ENCODE measurements at places on chromosomes 2 and 18.

GRCh38 chr18:22879293-22879692 is 53.8 kb upstream of the RBBP8 start:
- H3K27ac ChIP-seq = no peak overlapping the region
- H3K4me1 ChIP-seq = peaks cover 9% of the 10 kb centered on the region

DNA sequence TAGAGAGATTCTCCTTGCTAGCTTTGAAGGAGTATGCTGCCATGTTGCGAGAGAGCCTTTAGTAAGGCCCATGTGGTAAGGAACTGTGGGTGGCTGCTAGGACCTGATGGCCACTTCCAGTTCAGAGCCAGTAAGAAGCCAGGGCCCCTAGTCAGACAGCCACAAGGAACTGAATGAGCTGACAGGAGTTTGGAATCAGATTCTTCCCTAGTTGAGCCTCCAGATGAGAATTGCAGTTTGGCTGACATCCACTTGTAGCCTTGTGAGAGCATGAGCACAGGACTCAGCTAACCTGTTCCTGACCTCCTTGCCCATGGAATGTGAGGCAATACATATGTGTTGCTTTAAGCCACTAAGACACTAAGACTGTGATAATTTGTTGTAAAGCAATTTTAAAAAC is 1.2 kb upstream of the WDR7 start:
- H3K4me1 ChIP-seq = peaks cover 23% of the 10 kb centered on the region
- no peak overlapping the region for H3K4me3 ChIP-seq
- H3K27ac ChIP-seq = no peak overlapping the region
- no peak for DNase-seq

DNA sequence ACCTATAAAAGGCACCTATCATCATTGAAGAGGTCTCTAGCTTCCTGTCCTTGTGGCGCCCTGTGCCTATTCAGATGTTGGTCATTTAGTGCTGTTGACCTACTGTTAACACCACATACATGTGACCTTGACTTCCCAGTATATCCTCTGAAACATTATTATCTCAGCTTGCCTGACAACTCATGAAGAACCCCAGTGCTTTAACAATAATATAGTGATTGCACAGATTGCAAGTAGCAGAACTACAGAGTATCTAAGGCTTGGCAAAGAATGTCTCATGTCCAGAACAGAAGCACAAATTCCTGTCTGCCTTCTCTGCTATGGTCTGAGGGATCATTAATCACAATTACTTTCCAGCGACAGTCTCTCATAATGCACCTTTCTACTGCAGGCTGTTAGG is 165.3 kb downstream of the LCLAT1 start:
- no peak for DNase-seq
- no peak overlapping the region for H3K27ac ChIP-seq
- no peaks in the 10 kb centered on the region for H3K27me3 ChIP-seq
- no peak overlapping the region for H3K4me3 ChIP-seq

- no peaks in the 10 kb centered on the region for H3K36me3 ChIP-seq
- no peak overlapping the region for H3K4me3 ChIP-seq
- H3K4me1 ChIP-seq = no peaks in the 10 kb centered on the region
- peaks cover 3% of the 10 kb centered on the region for H3K27me3 ChIP-seq
These were observed 221.6 kb downstream of the GPD2 start for GRCh38 chr2:156657809-156658208.

GRCh38 chr2:135546436-135546835 is 15.2 kb downstream of the R3HDM1 start:
- H3K4me1 ChIP-seq = peaks cover 4% of the 10 kb centered on the region
- H3K36me3 ChIP-seq = peaks cover 61% of the 10 kb centered on the region
- no peaks in the 10 kb centered on the region for H3K27me3 ChIP-seq
- no peak overlapping the region for H3K27ac ChIP-seq

GRCh38 chr2:75310876-75311275 is 111.6 kb upstream of the TACR1 start:
- H3K4me1 ChIP-seq = no peaks in the 10 kb centered on the region
- H3K27ac ChIP-seq = no peak overlapping the region
- no peak overlapping the region for H3K4me3 ChIP-seq
- no peak for DNase-seq
- no peaks in the 10 kb centered on the region for H3K36me3 ChIP-seq

- no peak overlapping the region for H3K4me3 ChIP-seq
- H3K27me3 ChIP-seq = peaks cover 9% of the 10 kb centered on the region
- no peak for DNase-seq
- H3K27ac ChIP-seq = no peak overlapping the region
- peaks cover 13% of the 10 kb centered on the region for H3K4me1 ChIP-seq
These were observed 424.8 kb upstream of the ZEB2 start for GRCh38 chr2:144944546-144945220.

DNA sequence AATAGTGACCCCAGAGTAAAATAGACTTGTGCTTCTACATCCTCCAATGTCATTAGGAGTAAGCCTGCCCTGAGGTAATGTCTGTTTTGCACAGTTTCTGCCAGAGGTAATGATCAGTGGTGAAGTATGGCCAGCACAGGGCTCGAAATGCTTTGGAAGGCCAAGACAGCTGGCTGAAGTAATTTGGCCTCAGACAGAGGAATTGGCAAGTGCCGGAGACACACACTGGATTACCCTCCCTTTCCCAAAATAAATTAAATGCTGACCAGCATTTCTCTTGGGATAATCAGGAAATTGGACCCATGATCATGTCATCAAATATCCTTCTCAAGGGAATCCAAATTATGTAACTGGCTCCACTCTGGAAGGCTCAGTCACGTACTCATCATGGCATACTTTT is 379.0 kb upstream of the CHST9 start:
- H3K4me1 ChIP-seq = peaks cover 42% of the 10 kb centered on the region
- no peak for DNase-seq
- H3K4me3 ChIP-seq = no peak overlapping the region

GRCh38 chr18:78497641-78498040 is 482.0 kb upstream of the SALL3 start:
- peaks cover 7% of the 10 kb centered on the region for H3K4me1 ChIP-seq
- DNase-seq = no peak
- H3K4me3 ChIP-seq = no peak overlapping the region
- H3K27me3 ChIP-seq = peaks cover 4% of the 10 kb centered on the region
- H3K27ac ChIP-seq = peak overlapping the region; percentile 68

DNA sequence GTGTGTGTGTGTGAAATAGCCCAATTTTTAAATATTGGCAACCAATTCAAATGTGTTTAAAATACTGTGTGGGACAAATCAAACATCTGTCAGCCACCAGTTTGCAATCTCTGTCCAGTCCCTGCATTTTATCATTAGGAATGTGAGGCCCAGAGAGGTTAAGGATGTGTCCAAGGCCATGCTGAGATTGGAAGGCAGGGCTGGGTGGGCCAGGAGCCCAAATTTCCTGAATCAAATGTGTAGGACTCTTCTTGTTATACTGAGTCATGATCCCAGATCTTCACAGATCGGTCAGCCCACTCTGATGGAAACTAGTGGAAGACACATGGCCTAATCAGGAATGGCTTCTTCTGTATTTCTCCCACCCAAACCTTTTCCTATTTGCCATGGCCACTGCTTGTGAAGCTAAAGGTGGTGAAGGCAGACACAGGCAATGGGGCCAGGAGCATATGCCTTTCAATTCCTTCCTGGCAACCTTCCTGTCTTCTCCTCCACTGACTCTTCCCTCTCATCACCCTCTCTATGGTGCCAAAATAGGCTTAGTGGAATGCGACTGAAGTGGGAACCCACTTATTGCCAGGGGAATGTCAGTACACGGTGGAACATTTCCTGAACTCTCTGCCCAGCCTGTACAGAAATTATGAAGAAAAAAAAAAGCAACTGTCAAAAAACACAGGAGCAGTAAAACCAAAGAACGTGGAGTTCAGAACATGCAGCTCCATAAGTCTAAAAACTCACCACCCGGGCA is 35.5 kb downstream of the ZEB2 start:
- DNase-seq = no peak
- H3K4me3 ChIP-seq = no peak overlapping the region
- H3K36me3 ChIP-seq = peaks cover 60% of the 10 kb centered on the region
- H3K27ac ChIP-seq = peak overlapping the region; percentile 95
- peaks cover 72% of the 10 kb centered on the region for H3K4me1 ChIP-seq

- peaks cover 4% of the 10 kb centered on the region for H3K27me3 ChIP-seq
- H3K4me1 ChIP-seq = peaks cover 67% of the 10 kb centered on the region
- no peak overlapping the region for H3K27ac ChIP-seq
- DNase-seq = peak; percentile 37
These were observed 75.3 kb downstream of the LRRFIP1 start for GRCh38 chr2:237702441-237703391.

DNA sequence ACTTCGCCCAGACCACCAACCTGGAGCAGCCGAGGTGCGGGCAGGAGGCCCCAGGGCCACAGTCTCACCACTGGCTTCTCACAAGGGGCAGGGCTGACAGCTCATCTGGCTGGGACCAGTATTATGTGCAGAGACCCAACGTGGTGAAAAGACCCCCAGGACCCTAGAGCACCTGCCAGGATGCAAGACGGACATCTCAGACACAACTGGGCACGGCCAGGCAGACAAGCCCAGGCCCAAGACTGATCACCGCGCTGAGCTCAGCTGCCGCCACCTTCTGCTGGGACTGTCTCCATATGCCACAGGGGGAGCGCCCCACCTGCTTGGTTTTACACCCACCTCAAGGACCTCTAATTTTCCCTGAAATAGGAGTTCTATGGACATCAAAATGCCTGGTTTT is 23.2 kb downstream of the HDAC4 start:
- no peaks in the 10 kb centered on the region for H3K27me3 ChIP-seq
- DNase-seq = no peak
- H3K36me3 ChIP-seq = peaks cover 9% of the 10 kb centered on the region
- H3K4me3 ChIP-seq = no peak overlapping the region

- DNase-seq = peak; percentile 76
- H3K27me3 ChIP-seq = no peaks in the 10 kb centered on the region
- H3K4me1 ChIP-seq = peaks cover 67% of the 10 kb centered on the region
- no peaks in the 10 kb centered on the region for H3K36me3 ChIP-seq
- H3K4me3 ChIP-seq = peak overlapping the region; percentile 61
These were observed 203.5 kb downstream of the SEPTIN10 start for GRCh38 chr2:109410039-109410815.

DNA sequence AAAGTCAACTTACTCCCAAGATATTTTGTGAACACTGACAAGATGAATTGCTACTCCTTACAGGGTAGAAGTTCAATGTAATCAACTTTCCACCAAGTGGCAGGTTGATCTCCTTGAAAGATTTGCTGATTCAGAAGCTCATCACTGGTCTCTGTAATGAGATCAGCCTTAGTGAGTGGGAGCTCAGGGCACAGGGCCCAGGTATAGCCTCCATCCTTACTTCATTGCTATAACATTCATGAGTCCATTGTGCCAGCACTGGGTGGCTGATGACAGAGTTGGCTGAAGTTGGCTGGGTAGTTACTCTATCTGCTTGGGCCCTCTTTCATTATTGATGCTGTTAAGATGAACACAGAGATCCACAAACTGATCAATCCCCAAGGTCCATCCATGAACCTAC is 379.0 kb downstream of the IRS1 start:
- H3K36me3 ChIP-seq = no peaks in the 10 kb centered on the region
- H3K4me1 ChIP-seq = peaks cover 20% of the 10 kb centered on the region
- H3K4me3 ChIP-seq = no peak overlapping the region
- no peak for DNase-seq
- H3K27me3 ChIP-seq = no peaks in the 10 kb centered on the region

- no peak overlapping the region for H3K4me3 ChIP-seq
- H3K27me3 ChIP-seq = peaks cover 8% of the 10 kb centered on the region
These were observed 11.6 kb downstream of the OXER1 start for GRCh38 chr2:42752314-42752713.

GRCh38 chr2:33118651-33119050 is 171.9 kb downstream of the LTBP1 start:
- H3K27me3 ChIP-seq = no peaks in the 10 kb centered on the region
- H3K4me1 ChIP-seq = peaks cover 23% of the 10 kb centered on the region
- H3K4me3 ChIP-seq = no peak overlapping the region
- no peak overlapping the region for H3K27ac ChIP-seq
- peaks cover 75% of the 10 kb centered on the region for H3K36me3 ChIP-seq

DNA sequence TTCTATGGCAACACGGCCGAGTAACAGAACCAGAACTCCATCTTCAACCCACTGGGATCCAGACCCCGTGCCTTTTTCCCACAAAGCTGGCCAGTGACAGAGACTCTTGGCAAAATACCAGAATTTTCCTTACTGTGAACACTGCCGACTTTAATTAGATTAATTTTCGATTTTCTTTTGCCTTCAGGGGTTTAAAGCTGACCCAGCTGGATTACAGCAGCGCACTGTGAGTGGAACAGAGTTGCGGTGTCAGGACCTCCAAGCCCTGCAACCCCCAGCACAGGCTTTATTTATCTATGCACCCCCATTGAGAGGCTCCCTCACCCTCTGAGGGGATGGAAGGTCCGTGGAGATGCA is 36.4 kb downstream of the CTIF start:
- H3K4me1 ChIP-seq = peaks cover 34% of the 10 kb centered on the region
- peaks cover 26% of the 10 kb centered on the region for H3K36me3 ChIP-seq
- peaks cover 6% of the 10 kb centered on the region for H3K27me3 ChIP-seq
- no peak overlapping the region for H3K4me3 ChIP-seq
- no peak overlapping the region for H3K27ac ChIP-seq

GRCh38 chr2:30775833-30776232 is 31.4 kb downstream of the CAPN13 start:
- peaks cover 10% of the 10 kb centered on the region for H3K4me1 ChIP-seq
- peaks cover 9% of the 10 kb centered on the region for H3K27me3 ChIP-seq
- H3K27ac ChIP-seq = no peak overlapping the region
- H3K4me3 ChIP-seq = no peak overlapping the region

- H3K27me3 ChIP-seq = peaks cover 3% of the 10 kb centered on the region
- H3K27ac ChIP-seq = no peak overlapping the region
- no peak for DNase-seq
- no peak overlapping the region for H3K4me3 ChIP-seq
- H3K36me3 ChIP-seq = no peaks in the 10 kb centered on the region
These were observed 39.5 kb downstream of the ATP6V1C2 start for GRCh38 chr2:10760794-10761504.

DNA sequence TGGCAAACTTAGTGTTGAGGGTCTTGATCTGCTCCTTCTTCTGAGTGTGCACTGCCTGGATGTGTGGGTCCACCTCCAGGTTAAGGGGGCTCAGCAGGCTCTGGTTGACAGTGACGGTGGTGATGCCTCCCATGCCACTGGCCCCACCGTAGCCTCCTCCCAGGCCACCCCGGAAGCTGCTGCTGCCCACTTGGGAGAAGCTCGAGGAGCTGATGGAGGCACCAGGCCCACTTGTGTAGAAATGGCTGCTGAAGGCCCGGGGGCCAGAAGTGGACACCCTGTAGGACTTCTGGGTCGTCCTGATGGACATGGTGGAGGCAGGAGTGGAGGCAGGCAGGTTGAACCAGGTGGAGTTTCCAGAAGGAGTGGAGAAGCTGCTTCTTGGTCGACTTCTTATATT is 6.4 kb upstream of the DUSP19 start:
- peaks cover 15% of the 10 kb centered on the region for H3K27me3 ChIP-seq
- no peaks in the 10 kb centered on the region for H3K4me1 ChIP-seq
- H3K4me3 ChIP-seq = no peak overlapping the region
- H3K36me3 ChIP-seq = no peaks in the 10 kb centered on the region

Data from nephron progenitor cell (in vitro differentiated cells).